Activated CD4-positive, CD25-positive, alpha-beta regulatory T cell treated with anti-CD3 and anti-CD28 coated beads, Interleukin-2, amount 50 U/mL, for 72 hours (primary cell): ENCODE measurements at places on chromosomes 12 and 14.

DNA sequence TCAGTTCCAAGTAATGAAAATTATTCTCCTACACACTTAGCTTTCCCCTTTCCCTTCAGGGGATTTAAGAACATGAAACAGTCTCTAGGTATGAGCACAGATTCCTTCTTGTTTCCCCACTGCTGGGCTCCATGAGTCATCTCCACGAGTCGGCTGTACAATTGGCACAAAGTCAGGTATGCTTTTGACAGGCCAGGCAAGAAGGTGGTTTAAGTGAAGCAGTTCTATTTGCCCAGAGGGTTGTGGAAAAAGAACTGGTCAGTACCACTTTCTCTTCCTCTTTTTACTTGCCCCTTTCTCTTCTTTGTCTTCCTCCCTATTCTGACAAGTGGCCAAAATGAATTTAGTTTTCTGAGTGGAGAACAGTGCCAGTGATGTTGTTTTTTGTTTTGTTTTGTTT is 16.3 kb downstream of the DYNC1H1 start:
- DNase-seq: no peak

GRCh38 chr12:15265875-15266274 is 44.7 kb upstream of the RERG start:
- DNase-seq: no peak

GRCh38 chr12:63068857-63069442 is 82.1 kb downstream of the AVPR1A start:
- DNase-seq: no peak

GRCh38 chr12:50251619-50252252 is 31.6 kb downstream of the LIMA1 start:
- no peak for DNase-seq

DNA sequence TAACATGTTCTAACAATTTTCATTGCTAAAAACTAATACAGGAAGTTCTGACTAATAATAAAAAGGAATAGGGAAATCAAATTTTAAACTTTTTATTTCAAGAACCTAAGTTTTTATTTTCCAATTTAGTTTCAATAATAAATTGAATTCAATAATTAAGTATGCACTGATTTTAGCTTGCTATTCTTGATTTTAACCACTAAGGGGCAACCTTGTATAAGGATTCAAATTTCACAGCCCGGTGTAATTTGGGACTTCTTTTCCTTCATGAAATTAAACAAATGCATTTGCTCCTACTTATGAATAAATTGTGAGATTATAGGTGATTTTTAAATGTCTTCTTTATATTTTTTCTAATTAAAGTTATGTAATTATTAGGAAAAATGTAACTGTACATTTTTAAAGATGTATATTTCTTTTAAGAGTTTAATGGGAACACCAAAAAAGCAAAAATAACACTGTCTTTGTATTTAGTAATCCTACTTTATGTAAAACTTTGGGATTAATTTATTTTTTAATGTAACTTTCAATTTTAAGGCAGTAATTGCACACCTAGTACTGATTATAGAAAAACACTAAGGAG is 241.4 kb upstream of the PDZRN4 start:
- DNase-seq: no peak

- no peak for DNase-seq
Measured at GRCh38 chr14:101845896-101846295, 84.4 kb downstream of the PPP2R5C start.

DNA sequence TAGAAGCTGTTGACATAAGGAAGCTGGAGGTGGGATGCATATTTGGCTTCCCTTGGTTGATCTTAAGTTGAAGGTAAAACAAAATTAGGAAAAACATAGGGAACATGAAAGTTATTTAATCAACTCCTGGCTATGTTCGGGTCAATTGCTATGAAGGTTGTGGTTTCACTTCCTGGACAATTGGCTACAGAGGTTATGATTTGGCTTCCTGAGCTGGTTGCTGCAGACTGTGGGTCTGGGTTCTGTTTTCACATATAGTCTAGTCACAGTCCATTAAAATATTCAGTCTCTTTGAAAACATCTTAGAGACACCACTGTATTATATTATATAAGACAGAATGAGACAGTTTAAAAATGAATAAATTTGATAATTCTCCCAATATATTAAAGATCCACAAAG is 895.2 kb upstream of the USP15 start:
- DNase-seq: no peak

DNA sequence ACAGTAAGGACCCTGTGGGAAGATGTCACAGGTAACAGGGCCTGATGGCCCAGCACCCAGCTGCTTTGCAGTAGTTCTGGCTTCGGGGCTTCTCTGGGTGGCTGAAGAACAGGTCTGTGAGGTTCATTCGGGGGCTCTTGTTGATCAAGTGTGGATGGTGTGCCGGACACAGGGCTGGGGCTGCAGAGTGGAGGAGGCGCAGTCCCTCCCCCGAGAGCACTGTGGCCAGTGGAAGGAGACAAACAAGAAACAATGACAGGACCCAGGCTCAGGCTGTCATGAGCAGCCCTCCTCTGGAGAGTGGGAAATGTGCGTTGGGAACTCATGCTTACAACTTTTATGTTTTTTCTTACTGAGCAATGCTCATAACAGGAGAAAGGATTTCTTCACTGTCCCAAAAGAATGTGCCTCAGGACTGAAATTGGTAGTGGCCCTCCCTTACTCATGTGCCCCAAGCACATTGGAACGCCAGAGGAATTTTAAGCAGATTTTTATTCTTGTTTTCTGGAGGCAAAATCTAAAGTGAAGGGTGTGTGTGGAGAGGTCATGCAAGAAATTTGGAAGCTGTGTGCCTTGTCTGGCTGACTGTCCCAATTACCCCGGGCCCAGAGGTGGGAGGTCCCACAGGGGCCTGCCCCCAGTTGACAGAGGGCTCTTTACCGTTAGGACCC is 233.8 kb downstream of the CACNA1C start:
- DNase-seq: no peak

DNA sequence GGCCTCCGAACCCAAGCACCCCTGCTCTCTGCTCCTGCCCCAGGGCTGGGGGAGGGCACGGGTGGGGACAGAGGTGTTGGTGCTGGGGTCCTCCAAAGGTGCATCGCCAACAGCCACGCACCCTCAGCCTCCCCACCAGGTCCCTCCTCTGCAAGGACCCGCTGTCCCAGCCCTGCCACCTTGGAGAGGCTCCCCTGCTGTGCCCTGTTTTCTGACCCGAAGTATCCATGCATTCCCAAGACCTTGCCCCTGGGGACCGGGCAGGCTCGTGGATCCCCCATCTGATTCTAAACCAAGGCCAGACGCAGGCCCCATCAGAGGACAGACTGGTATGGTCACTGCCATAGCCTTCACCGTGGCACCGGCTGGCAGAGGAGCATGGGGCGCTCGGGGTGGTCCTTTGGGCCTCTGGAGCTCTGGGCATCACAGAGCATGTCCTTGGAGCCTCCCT is 22.7 kb upstream of the BEGAIN start:
- no peak for DNase-seq

GRCh38 chr12:109737631-109738030 is 24.0 kb downstream of the FAM222A start:
- DNase-seq: no peak

DNA sequence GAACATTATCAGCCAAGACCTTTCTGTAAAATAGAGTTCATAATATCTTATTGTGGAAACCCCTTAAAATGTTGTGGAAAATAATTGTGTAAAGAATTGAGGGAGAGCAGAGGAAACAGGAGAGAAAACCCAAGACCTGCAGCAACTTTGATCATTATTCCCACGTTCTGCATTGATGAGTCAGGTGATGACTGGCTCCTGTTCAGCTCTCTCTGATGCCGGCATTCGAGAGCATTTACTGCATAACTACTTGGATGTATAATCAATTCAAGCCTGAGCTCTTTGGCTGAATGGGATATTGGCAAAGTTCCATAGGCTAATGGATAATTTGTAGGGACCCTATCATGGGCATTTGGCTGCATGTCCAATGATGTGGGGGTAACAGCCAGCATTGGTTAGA is 176.3 kb upstream of the ARID2 start:
- DNase-seq: no peak

DNA sequence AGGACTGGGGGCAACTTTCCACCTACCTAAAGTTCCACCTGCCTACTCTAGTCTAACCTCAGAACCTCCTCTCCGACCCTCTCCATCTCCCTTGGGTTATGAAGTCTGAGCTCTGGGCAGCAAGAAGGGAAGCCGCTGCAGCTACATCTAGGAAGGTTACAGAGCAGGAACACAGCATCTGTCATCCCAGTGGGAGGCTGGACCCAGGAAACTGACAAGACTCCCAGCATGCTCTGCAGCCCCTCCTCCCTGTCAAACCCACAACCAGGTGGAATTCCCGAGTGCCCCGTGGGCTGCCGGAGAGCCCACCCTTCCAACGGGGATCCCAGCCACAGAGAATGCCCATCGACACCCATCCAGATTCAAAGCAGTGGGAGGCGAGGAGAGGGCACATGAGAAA is 2.1 kb downstream of the TESC start:
- no peak for DNase-seq
